ENCODE measurements at places on chromosomes 16 and 17. TPM values are rescaled to one million over a fixed set of nuclear protein-coding genes. Genes with fewer than 3 reads are reported as not detected.

GRCh38 chr17:74304184-74304583 lies 21.8 kb upstream of the KIF19 start:
- no peak for DNase-seq

GRCh38 chr17:27669136-27669535 lies 38.1 kb downstream of the LGALS9 start:
- DNase-seq, result no peak

- no peak for DNase-seq
Observed at GRCh38 chr17:61928101-61928436, 287 bp upstream of the INTS2 start.

Gene SNF8
- total RNA-seq, result 93.5 TPM

GRCh38 chr17:46785696-46786095 lies 32.8 kb downstream of the WNT3 start:
- no peak for DNase-seq

- DNase-seq, result no peak
Observed at GRCh38 chr17:3914312-3914670, 2.0 kb downstream of the P2RX1 start.
